Cardiac septum (tissue), 1 donor: ENCODE measurements at places on chromosomes 11 and 22. TPM values are rescaled to one million over a fixed set of nuclear protein-coding genes. Genes with fewer than 3 reads are reported as not detected.

DNA sequence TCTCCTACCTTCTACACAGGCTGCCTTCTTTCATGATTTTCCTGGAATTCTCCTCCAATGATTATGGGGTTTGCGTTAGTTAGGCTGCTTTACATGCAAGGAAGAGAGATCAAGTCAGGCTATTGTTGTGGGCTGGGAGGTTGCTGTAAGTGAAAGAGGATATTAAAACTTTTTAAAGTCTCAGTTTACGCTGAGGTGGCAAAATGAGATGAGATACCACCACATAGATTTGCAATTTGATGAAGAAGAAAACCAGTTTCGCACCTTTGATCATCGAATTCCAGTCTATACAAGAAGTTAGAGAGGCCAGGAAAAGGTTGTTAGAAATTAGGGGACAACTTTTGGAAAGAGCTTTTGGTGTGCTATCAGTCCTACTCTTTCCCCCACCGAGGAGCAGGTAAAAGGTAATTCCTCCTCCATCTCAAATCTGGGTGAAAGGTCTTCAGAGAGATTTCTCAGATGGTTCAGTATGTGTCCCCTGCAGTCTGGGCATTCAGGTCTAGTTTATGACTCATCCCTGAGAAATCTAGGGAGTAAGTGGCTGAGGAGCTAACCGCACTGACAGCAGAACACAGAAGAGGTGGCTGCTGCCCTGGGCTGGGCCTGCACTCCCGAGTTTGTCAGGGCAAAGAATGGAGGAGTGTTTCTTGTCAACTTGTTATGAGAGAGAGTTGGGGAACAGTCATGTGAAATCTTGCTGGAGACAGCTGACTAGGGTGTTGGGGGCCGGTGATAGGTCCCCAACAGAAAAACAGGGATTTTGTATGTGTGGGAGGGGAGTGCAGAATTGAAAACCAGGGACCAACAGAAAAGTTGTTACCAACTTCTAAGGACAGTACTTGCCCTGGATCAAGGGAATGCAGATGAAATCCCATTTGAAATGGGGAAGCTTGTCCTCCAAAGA is 34.7 kb downstream of the CCDC83 start:
- DNase-seq: no peak

DNA sequence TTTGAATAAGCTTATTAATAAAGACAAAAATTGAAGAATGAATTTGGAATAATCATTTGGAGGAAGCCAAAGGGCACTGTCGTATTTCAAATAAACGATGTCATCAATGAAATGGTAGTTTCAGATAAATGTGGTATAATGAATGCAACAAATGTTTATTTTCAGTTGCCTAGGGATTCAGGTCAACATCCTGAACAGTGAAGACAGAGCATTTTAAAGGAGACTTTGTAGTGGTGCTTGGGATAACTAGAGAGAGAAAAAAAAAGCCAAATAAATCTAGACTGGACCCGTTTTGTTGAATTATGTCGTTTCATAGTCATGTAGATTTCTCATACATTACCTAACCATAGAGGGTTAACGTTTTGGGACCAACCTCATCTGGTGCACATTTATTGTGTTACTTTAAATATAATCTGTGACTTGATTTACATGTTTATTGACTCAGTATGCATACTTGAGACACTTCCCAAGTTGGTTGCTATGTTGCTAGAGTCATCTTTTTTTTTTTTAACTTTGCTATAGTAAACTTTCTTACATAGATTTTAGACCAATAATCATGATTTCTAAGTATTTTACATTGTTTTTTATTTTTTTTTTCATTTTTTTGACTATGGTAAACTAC is 111.1 kb downstream of the NCAM1 start:
- DNase-seq: no peak

- no peak for DNase-seq
Measured at GRCh38 chr11:131858505-131858904, 488.1 kb downstream of the NTM start.

GRCh38 chr11:36478700-36479329 is 31.3 kb downstream of the TRAF6 start:
- no peak for DNase-seq

Gene BLID
- 0.57 TPM for total RNA-seq

Gene FAM180B
- not detected for total RNA-seq

DNA sequence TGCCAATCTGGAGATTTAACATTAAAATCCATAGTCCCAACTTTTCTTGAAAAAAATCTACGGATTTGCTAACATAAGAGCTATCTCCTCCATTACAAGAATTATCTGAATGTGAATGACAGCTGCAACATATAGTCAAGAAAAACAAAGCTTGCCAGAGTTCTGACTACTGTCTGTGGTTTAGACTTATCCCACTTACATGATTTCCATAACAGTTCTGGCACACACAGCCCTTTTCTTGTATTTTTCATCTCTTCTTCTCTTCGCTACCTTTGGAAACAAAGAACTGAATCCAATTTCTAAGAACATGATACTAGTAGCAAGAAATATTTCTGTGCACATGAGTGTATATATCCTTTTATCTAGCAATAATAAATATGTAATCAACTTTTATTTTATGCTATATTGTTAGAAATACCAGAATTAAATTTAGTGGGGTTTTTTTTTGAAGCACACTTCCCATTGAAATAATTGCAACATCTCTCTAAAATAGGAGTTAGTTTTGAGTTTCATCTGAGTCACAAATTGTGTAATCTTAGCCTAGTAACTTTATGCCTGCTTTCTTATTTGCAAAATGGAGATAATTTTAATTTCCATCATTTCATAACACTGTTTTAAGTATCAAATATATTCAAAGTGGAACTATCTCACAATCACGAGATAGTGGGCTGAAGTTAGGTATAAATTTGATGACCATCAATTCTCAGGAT is 1217.6 kb downstream of the JRKL start:
- no peak for DNase-seq

Gene TXN2
- 92.8 TPM for total RNA-seq

Gene ASCL2
- not detected for total RNA-seq

Gene GALNT18
- 23.2 TPM for total RNA-seq

GRCh38 chr11:115607621-115608221 is 103.5 kb upstream of the CADM1 start:
- no peak for DNase-seq

Gene SMTNL1
- total RNA-seq: not detected

DNA sequence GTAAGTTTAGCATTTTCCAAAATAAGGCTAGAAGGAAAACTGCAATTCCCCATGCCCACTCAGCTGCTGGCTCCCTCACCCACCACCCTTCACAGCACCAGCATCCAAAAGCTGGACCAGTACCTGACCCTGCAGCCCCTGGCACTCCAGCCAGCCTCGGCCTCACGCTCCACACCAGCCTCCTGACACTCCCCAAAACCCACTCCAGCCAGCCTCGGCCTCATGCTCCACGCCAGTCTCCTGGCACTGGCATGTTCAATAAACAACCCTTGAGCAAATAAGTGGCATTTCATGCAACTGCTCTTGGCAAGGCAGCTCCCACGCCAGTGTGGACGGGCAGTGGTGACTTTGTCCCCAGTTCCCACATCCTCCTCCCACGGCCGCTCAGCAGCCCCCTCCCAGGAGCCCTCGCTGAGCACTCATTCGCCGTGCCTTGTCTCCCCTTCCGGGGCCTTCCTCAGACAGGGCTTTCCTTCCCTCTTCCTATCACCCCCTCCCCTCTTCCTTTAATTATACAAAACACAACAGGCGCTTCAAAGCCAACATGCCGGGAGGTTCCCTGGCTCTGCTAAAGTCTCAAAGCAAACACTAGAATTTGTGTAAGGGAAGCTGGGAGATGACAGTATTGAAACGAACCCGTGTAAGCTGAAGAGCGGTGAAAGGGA is 6.8 kb downstream of the TOLLIP start:
- DNase-seq: peak; percentile 44

Gene CTSW
- total RNA-seq: 0.83 TPM

Gene TSGA10IP
- total RNA-seq: not detected

DNA sequence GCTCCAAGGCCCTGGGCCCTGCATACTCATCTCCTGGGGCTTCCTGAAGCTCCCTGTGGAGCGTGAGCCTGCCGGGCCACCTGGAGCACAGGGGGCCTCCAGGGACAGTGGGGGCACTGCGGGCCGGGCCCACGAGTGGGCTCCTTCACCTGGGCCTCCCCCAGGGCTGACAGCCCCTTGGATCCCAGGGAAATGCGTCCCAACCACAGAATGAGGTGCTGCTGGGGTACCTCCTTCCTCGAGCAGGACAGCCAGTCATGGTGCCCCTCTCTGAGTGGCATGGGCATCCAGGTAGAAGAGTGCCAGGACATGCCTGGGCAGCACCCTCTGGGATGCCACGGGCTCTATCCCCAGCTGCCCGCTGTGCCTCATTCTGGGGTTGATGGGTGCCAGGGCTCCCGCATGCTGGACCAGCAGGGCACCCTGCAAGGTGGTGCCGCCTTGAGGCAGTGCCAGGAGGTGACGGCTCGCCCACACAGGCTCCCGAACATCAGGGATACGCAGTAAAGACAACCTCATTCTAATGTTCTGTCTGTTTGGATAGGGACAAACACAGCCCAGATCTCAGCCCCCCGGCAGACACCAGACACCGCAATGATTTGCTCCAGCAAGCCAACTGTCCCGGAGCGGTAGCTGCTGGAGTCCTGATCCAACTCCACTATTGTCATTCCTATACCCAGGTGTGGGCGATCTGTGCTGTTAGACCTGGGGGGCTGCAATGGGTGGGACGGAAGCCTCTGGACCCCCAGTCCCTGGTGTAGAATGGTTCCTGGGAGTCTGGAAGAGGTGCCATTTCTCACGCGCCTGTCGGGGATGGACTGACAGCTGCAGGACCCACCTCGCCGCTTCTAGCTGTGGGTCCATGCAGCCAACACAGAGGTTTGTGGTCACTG is 25.8 kb downstream of the KRTAP5-5 start:
- no peak for DNase-seq

Gene OR8A1
- not detected for total RNA-seq
